ENCODE measurements at places on chromosomes 7 and 10. TPM values are rescaled to one million over a fixed set of nuclear protein-coding genes. Genes with fewer than 3 reads are reported as not detected.
A peak's percentile ranks its signal among the peaks of the same experiment; 100 is the strongest.

GRCh38 chr7:128875523-128875948, 12.9 kb downstream of the ATP6V1F start:
- no peaks in the 10 kb centered on the region for H3K4me1 ChIP-seq
- no peak for DNase-seq
- H3K4me3 ChIP-seq: no peak overlapping the region

The SORBS1 gene
- 1.0 TPM for total RNA-seq

The NUTM2B gene
- total RNA-seq: 0.88 TPM

The ZNF777 gene
- total RNA-seq: 22.9 TPM

The AKR1C8 gene
- total RNA-seq: not detected

DNA sequence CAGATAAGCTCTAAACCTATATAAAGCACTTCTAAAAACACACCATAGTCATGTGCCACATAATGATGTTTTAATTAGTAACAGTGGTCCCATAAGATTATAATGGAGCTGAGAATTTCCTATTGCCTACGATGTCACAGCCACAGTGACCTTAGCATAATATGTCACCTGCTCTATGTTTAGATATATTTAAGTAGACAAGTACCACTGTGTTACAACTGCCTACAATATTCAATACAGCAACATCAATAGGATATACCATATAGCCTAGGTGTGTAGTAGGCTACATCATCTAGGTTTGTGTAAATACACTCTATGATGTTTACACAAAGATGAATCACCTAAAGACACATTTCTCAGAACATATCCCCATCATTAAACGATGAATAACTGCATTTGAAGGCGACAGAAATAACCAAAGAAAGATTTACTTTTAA, 24.5 kb downstream of the GPR22 start:
- no peaks in the 10 kb centered on the region for H3K27me3 ChIP-seq
- peaks cover 9% of the 10 kb centered on the region for H3K4me1 ChIP-seq
- no peak overlapping the region for H3K4me3 ChIP-seq
- H3K27ac ChIP-seq: no peak overlapping the region
- H3K36me3 ChIP-seq: no peaks in the 10 kb centered on the region
- DNase-seq: no peak

- H3K4me3 ChIP-seq: no peak overlapping the region
- peaks cover 20% of the 10 kb centered on the region for H3K4me1 ChIP-seq
- H3K36me3 ChIP-seq: no peaks in the 10 kb centered on the region
- DNase-seq: no peak
Observed at GRCh38 chr7:107692501-107692900, 31.9 kb downstream of the SLC26A4 start.

DNA sequence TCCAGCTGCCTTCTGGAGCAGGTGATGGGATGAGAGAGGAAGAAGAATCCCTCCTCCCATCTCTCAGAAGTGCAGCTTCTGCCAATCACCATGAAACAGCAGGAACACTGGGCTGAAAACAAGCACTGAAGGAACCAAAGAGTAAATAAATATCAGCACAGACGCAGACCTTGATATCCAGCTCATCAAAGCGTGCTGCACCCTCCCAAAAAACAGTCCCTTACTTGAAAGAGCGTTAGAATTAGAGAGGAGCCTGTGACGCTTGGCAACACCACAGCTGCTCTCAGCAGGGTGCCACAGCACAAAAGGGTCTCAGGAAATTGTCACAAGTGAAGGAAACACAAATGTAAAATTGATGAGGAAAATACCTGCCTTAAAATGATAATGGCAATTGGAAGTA, 39.5 kb downstream of the KLF6 start:
- H3K4me1 ChIP-seq: peaks cover 11% of the 10 kb centered on the region
- no peaks in the 10 kb centered on the region for H3K36me3 ChIP-seq
- H3K27ac ChIP-seq: no peak overlapping the region
- H3K4me3 ChIP-seq: no peak overlapping the region
- no peak for DNase-seq

The SLC39A12 gene
- total RNA-seq: not detected

The PLAC9 gene
- 1.0 TPM for total RNA-seq

The TAS2R38 gene
- not detected for total RNA-seq

DNA sequence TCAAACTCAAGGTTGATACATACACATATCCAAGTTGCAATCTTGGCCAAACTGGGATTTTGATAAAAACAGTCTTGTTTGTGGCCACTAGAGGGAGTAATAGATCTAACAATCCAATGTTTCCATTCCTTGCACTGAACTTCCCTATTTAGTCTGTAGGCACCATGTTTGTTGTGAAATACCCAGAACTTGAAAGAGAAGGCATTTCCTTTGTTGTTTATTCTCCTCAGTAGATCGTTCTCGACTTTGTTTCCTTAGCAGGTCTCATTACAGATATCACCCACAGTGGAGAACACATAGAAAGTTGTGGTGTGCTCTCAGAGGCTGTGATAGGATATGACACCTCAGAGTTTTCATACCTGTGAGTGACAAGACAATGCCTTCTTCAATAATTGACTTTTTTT, 70.3 kb upstream of the MXI1 start:
- H3K36me3 ChIP-seq: peaks cover 5% of the 10 kb centered on the region
- peak overlapping the region; percentile 58 for H3K27ac ChIP-seq
- no peaks in the 10 kb centered on the region for H3K27me3 ChIP-seq

The NUTM2A gene
- 0.82 TPM for total RNA-seq

The CAMK2B gene
- 1.8 TPM for total RNA-seq

DNA sequence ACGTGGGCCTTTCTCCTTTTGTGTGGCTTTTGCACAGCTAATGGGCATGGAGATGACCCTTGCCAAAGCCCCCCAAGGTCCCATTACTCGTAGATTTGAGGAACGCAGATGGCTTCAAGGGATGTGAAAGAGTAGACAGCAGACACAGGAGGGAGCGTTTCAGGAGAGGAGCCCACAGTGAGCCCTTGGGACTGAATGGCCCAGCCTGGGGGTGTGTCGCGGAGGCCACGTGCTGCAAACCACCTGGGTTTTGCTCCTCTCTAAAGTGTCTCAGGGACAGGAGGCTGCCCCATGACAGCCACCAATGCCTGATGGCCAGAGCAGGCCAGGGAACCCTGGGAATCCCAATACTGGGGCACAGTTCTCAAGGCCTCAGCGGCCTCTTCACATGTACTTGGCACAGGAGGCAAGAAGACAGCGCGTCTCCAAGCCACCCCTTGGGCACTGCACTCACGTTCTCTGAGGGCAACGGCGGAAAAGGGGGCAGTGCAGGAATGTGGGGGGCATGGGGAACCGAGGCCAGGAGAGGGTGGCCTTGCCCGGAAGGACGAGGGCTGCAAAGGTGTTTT, 185.2 kb downstream of the WDR37 start:
- H3K4me3 ChIP-seq: no peak overlapping the region

DNA sequence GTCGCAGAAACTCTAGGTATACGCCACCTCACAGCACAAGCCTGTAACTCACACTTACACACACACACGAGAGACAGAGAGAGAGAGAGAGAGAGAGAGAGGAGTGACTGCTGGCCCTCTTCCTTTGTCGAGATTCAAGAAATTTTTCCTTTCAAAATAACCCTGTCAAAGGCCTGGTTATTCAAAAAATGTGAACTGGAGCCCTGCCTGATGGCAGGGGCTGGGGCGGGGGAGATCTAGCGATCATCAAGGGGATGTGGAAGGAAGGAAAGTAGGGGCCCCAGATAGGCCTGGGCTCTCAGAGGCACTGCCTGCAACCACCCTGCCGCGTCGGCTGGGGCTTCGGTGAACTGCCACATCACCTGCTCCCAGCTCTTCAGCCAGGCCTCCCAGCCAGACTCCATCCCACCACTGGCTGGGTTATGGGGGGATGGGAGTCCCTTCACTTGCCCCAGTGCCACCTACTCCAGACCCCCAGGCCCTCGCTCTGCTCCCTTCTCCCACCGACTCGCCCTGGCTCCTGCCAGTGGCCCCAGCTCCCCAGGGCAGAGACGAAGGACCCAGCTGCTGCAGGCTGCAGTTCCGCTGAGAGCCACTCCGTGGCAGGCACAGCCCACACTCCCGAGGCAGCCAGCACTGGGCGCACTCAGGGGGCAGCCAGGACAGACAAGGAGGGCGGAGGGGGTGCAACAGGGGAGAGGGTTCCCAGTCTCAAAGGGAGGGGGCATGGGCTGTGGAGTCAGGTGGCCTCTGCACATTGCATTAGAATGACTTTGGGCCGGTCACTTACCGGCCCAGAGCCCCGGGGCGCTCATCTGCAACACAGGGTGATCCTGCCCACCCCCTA, 15.3 kb downstream of the KCNH2 start:
- no peaks in the 10 kb centered on the region for H3K36me3 ChIP-seq
- no peak overlapping the region for H3K27ac ChIP-seq
- H3K27me3 ChIP-seq: peaks cover 32% of the 10 kb centered on the region

The RAMP3 gene
- not detected for total RNA-seq

DNA sequence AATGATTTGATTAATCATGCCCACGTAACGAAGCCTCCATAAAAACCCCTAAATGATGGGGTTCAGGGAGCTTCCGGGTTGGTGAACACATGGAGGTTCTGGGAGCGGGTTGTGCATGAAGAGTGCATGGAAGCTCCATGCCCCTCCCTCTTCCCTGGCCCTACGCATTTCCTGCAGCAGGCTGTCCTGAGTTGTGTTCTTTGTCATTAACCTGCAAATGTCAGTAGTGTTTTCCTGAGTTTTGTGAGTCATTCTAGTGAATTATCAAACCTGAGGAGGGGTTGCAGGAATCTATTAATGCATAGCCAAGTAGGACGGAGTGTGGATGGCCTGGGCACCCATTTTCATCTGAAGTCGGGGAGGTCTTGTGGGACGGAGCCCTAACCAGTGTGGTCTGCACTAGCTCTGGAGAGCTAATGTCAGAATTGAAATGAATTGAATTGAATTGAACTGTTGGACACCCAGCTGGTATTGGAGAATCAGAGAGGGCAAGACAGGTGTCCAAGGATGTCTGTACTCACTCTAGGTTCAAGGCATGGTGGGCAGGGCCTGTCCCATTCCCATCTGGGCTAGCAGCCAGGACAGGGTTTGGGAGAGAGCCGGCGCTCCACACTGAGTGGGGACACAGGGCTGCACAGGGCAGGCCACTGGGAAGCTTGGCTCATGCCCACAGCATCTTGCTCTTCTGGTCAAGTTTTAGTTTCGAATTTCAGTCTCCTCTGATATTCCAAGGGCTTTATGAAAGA, 22.3 kb upstream of the ARHGAP22 start:
- DNase-seq: no peak
- H3K36me3 ChIP-seq: no peaks in the 10 kb centered on the region
- H3K27me3 ChIP-seq: no peaks in the 10 kb centered on the region
- no peak overlapping the region for H3K4me3 ChIP-seq
- H3K4me1 ChIP-seq: no peaks in the 10 kb centered on the region

The ANXA8L1 gene
- total RNA-seq: 31.7 TPM

DNA sequence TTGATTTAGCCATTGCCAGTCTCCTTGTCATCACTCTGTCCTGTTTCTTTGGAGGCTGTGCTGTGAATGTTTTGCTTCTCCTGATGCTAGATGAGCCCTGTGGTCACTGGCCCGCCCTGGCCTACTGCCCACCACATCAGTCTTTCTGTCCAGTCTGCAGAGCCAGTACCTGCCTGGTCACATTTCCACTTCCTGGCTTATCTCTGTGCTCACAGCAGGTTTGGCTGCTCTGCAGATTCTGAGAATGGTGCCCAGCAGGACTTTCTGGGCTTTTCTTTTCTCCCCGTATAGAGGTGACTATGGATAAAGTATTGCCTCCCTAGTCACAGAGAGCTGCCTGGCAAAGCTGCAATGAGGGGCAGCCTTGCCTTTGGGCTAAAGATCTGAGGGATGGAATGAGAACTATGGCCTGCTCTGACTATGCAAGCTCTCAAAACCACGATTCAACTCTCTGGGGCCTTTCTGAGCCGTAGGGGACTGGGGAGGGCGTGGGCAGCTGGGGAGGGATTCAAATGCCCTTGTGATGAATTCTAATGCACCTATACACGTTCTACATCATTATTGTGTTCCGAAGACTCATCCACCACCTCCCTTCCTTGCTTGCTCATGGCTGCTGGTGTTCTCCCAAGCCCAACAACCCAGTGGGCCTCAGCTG, 410.4 kb upstream of the NPVF start:
- DNase-seq: no peak
- no peak overlapping the region for H3K4me3 ChIP-seq
- no peaks in the 10 kb centered on the region for H3K36me3 ChIP-seq
- peaks cover 8% of the 10 kb centered on the region for H3K27me3 ChIP-seq
- H3K27ac ChIP-seq: no peak overlapping the region

DNA sequence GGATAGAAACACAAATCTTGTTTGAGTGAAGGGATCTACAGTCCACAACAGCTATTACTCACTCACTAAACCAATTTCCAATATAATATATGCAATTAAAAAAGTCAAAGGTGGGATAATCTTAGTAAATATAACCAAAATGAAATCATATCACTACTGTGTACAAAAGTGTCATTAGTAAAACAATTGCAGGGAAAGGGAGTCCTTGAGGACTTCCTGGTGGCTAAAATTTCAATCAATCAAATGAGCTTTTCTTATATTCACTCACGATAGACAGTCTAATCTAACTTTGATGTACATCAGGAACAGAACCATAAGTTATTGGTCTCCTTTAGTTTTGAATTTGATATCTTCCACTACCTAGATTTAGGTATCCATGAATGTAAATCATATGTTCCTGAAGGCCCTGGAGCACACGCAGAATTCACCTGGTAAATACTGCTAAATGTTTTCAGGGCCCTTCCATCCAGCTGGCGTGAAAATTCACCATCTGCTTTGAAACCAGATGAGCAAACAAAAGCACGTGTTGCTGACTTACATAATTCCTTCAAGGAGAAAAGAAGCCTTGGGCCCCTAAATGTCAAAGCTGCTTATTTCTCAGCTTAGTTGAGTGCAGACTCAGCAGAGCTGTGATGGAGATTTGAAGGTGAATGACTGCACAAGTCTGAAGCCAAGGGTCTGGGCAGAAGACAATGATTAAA, 159.3 kb upstream of the TMEM196 start:
- DNase-seq: no peak
- no peaks in the 10 kb centered on the region for H3K27me3 ChIP-seq
- H3K4me1 ChIP-seq: peaks cover 9% of the 10 kb centered on the region
- no peaks in the 10 kb centered on the region for H3K36me3 ChIP-seq

- H3K4me1 ChIP-seq: no peaks in the 10 kb centered on the region
- no peak for DNase-seq
- peaks cover 83% of the 10 kb centered on the region for H3K36me3 ChIP-seq
- no peak overlapping the region for H3K4me3 ChIP-seq
- no peaks in the 10 kb centered on the region for H3K27me3 ChIP-seq
Observed at GRCh38 chr7:152158801-152159587, 133.5 kb downstream of the GALNT11 start.

The GPR22 gene
- not detected for total RNA-seq

DNA sequence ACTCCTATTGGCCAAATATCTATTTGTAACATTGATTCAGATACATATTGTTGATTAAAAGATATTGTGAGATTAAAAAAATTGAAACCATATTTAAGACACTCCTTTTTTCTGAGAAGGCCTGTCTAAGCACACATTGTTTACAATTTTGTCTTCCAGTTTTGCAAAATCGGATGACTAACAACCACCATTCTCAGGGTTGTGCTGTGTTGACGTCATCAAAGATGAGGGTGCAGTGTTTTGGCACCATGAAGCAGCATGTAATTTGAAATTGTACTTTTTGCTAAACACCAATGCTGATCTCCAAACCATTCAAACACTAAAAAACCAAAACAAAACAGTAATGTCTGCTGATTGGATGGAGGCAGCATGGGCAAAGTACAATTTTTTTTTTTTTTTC, 7.4 kb downstream of the CREB5 start:
- DNase-seq: peak; percentile 93
- H3K4me1 ChIP-seq: peaks cover 14% of the 10 kb centered on the region
- no peaks in the 10 kb centered on the region for H3K27me3 ChIP-seq
- H3K27ac ChIP-seq: peak overlapping the region; percentile 94
- no peak overlapping the region for H3K4me3 ChIP-seq
- no peaks in the 10 kb centered on the region for H3K36me3 ChIP-seq

The NPFFR1 gene
- not detected for total RNA-seq

The PDE6C gene
- not detected for total RNA-seq

- H3K4me1 ChIP-seq: peaks cover 19% of the 10 kb centered on the region
- H3K27ac ChIP-seq: peak overlapping the region; percentile 85
Observed at GRCh38 chr10:132330486-132330833, 1.5 kb upstream of the LRRC27 start.

Data from MCF 10A (cell line).